D341Med (cell line): ENCODE measurements at places on chromosomes 1 and 21.

- no peak for DNase-seq
These were observed 1529.3 kb upstream of the TPTE start for GRCh38 chr21:8991968-8992621.

DNA sequence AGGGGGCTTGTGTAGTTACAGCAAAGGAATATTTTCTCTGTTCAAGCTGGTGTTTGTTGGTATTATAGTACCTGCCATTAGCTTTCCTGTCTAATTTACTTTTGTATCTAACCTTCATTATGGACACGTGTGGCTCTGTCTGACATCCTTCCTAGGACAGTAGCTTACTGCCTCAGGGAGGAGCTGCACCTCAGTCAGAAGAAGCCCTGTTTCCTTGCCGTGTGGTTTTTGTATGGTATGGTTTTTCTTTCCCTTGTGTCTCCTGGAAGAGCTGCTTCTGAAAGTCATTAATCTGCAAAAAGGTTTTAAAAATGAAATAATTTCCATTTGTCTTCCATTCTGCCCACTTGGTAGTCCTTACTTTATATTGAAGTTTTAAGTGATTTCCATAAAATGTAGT lies 17.4 kb upstream of the CRB1 start:
- DNase-seq, result no peak

- no peak for DNase-seq
These were observed 24.7 kb downstream of the CAPN9 start for GRCh38 chr1:230771773-230772354.

DNA sequence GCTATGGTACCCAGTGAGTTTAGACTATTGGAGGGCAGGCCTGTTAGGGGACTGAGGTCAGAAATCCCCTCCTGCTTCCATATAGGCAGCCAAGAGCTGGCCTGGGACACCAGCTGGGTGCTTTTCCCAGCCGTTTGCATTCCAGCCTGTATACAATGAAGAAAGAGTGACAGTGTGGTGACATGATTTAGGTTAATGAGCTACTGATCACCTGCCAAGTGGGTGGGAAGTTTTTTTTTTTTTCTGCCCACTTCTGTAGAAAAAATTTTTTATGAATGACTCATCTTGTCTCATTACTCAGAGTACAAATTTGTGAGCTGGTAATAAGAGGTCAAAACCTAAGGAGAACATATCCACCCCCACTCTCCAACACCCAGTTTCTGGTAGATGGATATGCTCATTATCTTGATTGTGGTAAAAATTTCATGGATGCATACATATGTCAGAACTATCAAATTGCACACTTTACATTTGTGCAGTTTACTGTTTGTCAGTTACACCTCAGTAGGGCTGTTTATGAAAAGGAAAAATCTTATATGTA lies 16.4 kb upstream of the CGN start:
- no peak for DNase-seq

GRCh38 chr1:98129491-98129890 lies 208.7 kb upstream of the DPYD start:
- DNase-seq, result no peak

DNA sequence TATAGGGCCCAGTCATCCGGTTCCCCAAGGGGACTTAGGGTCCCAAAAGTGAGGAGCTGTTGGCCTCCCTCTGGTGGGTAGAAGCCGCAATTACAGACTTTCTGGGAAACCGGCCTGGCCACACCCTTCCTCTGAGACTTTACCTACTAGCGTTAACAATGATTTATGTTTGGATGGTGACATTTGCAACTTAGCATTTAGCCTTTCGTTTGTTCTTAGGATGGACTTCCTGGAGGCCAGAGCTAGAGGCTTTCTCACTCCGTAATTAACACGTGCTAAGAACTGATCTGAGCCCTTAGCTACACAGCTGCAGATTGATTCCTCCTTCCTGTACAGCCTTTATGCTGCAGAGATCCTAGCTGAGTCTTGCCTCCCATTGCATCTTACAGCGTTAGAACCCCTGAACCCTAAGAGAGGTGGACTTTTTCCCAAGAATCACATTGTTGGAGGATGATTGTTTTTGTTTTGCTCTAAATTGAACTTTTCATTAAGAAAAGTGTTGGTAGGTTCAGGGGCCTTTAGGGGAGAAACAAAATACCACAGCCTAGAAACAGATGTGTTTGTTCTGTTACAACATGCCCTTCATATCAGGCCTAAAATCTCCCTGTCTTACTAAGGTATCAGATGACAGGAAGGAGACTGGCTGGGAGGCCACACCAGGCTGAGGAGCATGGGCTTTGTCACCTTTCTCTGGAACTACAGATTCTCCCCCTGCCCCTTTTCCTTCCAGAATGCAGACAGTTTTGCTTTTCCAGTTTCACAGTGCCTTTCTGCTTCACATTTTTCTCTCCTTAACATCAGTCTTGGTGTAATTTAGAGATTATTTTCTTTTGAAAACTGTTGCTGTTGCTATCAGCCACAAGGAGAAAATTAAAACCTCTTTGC lies 1.9 kb downstream of the S100A11 start:
- DNase-seq, result peak; percentile 73

GRCh38 chr1:23100074-23100748 lies 68.4 kb downstream of the LUZP1 start:
- DNase-seq, result no peak

DNA sequence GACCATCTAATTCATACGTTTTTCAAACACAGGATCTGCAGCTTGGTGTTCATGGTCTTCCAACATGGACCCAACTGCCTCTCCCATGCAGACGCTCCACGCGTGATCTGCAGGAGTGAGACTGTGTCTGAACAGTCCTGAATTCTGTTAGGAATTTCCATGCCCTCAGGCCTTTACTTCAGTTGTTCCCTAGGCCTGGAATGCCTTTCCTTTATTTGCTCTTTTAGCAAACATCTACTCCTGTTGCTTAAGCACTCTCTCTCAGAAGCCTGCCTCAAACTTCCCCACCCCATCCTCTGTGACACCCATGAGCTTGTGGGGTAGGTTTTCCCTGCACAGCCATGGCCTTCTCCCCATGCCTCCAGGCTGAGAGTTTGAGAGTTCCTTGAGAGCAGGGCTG lies 73.7 kb downstream of the DMRTB1 start:
- no peak for DNase-seq

GRCh38 chr1:218430346-218430745 lies 85.2 kb downstream of the TGFB2 start:
- no peak for DNase-seq

GRCh38 chr1:218397752-218398339 lies 52.7 kb downstream of the TGFB2 start:
- no peak for DNase-seq

DNA sequence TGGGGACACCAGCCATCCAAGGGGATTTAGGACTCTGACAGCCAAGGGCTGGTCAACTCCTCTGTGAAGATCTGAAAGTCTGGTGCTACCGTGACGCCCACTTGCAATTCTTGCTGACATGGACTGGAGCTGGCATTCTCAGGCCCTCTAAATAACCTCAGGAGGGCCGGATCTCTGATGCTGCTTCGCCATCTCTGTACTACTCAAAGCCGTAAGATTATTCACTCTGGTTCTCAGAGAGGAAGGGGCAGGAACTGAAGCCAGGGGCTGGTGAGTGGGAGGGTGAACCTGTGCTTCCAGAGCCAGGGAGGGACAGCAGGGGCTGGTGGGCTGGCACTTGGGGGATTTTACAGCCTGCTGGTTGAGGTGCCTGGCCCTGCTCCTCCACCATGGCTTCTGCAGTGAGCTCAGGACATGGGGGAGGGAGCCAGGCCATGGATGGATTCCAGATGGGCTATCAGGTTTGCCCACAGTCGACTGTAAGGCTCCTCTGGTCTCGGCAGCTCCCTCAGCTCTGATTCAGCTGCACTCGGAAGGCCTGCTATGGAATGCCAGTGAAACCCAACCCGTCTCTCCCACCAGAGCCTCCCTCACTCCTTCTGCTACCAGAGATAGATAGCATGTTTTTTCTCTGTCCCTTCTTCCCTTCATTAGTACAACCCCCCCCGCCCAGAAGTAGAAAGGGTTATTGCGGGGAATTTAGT lies 84.5 kb downstream of the PLXNA2 start:
- DNase-seq, result no peak

- DNase-seq, result no peak
These were observed 20.3 kb upstream of the DEGS1 start for GRCh38 chr1:224162768-224163167.

- no peak for DNase-seq
These were observed 741.0 kb upstream of the NCAM2 start for GRCh38 chr21:20257052-20257740.

DNA sequence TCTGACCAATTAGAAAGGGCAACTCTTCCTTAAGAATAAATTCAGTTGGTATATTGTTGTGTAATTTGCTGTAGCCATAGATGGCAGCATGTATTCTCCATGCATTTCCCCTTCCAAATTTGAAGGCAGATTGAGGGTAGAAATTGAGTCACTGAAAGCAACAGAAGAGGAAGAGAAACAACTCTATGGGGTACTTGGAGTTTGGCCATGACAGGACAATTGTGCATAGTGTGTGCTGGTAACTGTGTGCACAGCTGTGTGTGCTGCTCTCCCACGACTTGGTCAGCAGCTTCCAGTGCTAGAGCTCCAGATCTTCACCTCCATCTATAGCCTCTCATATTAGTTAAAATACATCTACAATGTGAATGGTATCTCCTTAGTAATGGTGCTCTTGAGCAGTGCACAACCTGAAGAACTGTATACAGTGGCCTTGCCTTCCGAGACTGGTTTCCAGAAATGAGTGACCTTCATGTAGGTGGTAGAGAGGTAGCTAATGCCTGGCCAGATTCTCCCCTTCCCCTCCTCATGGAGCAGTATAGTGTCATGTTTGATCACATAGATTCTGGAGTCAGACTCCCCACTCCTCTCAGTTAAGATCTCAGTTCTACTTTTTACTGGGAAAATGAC lies 882 bp upstream of the FCAMR start:
- DNase-seq, result no peak

DNA sequence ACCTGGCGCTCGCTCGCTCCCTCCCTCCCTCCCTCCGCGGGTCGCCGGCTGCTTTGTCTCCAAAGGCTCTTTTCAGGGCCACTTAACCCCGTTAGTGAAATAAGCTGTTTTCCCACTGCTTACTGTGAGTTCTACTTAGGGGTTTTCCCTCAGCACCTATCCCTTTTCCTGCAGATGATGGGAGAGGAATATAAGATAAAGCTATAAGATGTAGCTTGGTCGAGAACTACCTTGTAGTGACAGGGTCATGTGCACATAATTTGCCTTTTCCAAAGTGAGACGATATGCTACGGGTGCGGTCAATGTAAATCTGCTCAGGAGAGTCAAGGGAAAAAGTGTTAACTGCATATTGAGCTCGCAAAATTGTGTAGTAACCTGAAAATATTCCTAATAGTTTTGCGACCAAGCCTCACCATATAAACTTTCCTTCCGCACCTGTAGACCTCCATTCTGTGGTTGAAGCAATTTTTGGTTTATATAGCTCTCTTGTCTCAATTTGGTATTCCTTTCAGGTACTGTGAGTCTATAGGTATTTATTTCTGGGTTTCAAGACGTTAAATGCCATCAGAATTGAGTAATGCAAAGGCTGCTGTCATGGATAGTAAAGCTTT lies 55.8 kb upstream of the BOLA1 start:
- DNase-seq, result no peak

- no peak for DNase-seq
These were observed 96.8 kb upstream of the ARHGEF16 start for GRCh38 chr1:3357526-3358297.

GRCh38 chr1:115654125-115654524 lies 12.4 kb downstream of the VANGL1 start:
- DNase-seq, result no peak

GRCh38 chr1:208652296-208653160 lies 408.3 kb upstream of the PLXNA2 start:
- DNase-seq, result peak; percentile 72

- DNase-seq, result peak; percentile 62
These were observed 468.8 kb downstream of the USP25 start for GRCh38 chr21:16198546-16198945.

DNA sequence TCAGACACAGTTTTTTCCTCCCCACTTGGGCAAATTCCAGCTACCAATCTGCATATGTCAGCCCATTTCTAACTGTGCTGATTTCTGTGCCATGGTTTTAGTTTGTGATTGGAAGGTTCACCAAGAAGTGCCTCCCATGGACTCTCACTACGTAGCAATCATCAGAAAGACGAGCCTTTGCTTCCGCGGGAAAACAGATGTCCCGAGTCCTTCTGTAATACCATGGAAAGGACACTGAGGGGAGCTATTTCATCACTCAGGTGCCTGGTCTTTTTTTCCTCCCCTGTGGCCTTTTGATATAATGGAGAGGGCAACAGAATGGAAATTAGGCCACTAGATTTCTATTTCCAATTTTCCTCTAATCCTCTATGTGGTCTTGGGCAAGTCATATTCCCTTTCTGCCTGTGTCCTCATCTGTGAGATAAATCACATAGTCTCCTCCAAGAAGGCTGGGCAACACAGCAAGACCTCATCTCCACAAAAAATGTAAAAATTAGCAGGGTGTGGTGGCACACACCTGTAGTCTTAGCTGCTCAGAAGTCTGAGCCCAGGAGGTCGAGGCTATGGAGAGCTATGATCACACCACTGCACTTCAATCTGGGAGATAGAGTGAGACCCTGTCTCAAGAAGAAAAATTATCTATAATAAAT lies 24.8 kb downstream of the LEMD1 start:
- peak; percentile 82 for DNase-seq

DNA sequence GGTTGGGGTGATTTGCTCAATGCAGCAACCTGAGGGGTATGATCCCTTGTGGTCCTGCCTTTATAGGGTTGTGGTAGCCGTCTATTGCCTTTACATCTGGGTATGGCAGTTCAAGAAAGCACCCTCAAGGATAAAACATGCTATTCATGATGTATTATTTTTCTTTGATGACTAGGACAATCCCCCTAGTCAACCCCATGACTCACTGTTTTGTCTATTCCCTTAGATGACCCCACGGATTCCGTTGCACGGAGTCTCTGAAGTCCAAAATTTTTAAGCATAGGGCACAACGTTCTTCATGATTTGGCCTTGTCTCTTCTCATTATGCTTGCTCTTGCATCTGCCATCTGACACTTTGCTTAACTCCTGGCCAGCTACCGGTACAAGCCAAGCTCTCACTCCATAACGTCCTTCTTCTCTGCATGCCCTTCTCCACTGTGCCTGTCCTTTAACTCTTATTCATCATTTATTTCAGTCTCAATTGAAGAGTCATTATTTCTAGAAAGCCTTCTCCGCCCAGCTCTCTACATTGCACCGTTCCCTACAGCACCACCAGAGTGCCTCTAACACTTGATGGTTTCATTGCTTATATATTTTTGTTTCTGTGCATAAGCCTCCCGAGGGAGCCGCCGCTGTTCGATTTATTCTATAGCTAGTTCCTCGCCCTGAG lies 838 bp upstream of the DISP1 start:
- no peak for DNase-seq
